ENCODE measurements at places on chromosomes 3 and 15.

- DNase-seq = no peak
Measured at GRCh38 chr3:181629029-181629428, 82.7 kb upstream of the SOX2 start.

DNA sequence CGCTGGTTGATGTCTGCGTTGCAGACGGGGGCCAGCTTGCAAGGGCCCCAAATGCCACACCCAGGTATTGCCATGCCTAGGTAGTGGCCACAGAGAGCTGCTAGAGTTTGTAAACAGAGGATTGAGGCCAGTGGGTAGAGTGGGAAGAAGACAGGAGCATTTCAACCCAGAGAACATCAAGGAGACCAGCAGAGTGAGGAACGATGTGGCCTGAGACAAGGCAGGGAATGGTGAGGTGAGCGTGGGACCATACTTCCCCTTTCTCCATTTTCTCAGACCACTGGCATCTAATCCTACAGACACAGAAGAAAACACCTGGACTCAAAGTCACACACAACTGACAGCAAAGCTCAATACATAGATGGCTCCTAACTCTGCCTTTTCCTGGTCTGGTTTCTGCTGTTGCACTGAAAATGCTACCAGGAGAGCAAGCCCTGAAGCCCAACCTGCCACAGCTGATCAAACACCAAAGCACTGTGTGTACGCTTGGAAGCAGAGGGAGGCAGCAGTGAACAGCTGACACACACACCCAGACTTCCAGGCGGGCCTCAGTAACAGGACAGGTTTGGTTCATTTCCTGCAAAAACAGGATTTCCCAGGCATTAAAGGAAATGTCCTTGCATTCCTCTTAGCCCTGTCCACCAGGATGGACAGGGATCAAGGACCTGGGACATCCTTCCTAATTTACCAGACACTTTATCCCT is 1.6 kb downstream of the FAM174B start:
- no peak for DNase-seq

DNA sequence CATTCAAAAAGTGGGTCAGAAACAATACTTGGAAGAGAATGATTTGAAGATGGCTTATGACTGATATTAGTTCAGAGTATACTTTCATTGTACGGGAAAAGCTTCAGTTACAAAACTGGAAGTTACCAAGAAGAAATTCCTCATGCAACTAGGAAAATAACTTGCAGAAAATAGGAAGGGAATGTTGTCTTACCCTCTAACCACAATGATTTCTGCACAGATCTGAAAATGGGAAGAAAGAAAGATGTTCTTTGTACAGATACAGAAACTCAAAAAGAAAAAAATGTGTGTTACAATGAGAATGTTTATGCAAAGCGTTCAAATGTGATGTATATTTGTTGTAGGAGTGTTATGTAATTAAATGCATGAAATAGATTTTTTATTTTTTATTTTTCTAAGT is 3.7 kb downstream of the ZNF280D start:
- DNase-seq = no peak

- DNase-seq = no peak
Measured at GRCh38 chr15:74906067-74906449, 593 bp downstream of the FAM219B start.

GRCh38 chr3:117131259-117131658 is 421.7 kb downstream of the TUSC7 start:
- DNase-seq = no peak

DNA sequence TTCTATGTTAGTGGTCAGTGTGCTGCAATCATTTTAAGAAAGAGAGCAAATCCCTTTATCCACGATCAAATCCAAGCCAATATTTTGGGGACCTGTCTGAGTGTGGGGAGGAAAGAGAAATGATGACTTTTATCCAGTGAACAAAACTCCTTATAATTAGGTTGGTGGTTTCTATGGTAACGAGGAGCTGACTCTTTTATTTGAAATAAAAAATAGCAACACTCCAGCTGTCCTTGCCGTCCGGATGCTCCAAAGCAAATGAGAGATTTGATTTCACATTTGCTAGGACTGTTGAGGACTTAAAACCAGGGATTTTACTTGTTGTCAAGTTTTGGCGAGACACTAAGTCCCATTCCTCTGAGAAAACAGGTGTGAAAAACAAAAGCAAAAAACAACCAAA is 154.0 kb upstream of the PRICKLE2 start:
- no peak for DNase-seq

- no peak for DNase-seq
Measured at GRCh38 chr3:194814878-194815357, 129.2 kb downstream of the FAM43A start.

DNA sequence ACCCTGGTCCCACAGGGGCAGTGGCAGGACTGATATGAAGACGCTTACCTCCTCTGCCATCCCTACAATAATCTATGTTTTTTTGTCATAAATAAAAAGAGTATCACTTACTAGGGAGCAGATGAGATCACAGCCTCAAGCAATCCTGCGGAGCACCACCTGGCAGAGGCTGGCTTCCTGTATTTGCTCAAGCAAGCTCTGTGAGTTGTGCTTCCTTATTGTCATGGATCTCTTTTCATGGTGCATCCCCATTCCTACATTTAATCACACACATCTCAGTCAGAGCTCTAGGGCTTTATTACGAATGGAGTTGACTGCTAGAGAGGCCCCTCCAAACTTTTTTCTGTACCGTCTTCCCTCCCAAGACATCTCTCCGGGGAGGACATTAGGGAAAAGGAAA is 186.0 kb downstream of the UBE2E2 start:
- no peak for DNase-seq

DNA sequence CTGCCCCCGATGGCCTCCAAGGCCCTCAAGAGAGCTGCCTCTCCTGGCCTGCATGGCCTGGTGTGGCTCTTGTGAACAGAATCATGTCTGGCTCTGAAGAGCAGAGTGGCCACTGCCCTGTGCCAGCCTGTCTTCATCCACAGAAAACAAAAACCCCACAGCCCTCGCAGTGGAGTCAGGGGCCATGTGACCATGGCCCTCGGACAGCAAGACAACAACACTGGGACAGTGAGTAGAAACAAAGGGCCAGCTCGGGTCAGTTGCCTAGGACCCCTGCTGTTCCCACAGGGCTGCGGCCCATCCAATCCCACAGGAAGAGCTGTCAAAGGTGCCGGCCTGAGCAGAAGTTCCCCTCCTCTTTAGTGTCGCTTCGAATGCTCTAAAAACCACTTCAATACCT is 72.5 kb downstream of the UMPS start:
- DNase-seq = no peak

DNA sequence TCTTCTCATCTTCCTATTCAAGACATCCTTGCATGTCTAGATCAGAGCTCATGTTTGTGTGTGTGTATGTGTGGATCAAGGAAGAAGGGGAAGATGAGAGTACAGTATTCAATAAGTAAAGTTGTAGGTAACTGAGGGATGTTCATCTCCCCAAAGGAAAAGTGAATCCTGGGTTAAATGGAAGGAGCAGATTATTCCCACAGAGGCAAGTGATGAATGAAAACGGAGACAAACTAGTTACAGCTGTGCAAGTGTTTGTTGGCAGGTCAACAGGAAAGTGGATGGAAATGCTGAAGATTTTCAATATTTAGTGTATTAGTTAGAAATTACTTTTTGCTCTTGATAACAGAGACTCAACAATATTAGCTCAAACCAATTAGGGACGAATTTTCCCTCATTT is 84.2 kb upstream of the PDZRN3 start:
- DNase-seq = no peak

DNA sequence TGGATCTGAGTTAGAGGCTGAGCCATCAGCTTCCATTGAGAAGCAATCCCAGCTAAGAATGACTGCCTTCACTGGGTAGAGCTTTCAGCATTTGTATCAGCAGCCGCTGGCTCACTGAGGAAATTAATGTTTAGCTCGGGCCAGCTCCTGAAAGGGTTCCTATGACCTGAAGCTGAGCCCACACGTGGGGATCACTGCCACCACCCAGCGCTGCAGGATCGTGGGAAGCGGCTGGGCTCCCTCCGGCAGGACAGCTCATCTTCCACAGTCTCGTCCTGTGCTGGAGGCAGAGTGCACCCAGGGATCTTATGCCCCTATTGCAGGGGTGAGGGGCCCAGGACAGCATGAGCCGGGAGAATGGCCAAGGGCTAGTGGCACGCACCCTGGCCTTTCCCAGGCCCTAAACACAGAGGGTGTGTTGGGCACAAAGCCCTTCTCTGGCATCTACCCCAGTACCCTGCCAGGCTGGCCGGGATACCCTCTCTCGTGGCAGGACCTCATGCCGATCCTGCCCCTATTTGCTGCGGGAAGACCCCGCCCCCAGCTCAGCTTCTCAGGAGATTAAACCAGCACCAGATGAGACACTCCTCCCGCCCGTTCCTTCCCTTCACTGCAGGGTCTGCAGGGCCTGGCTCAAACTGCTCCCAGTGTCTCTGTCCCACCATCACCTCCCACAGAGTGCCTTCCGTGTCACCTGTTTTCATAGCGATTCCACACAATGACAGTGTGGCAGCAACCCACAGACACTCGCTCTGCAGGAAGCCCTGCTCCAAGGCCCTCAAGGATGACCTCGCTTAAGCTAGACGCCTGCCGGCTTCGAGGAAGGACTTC is 28.5 kb downstream of the KLHL25 start:
- DNase-seq = no peak

GRCh38 chr3:134693804-134694203 is 43.0 kb upstream of the KY start:
- no peak for DNase-seq

GRCh38 chr3:182699550-182700170 is 93.6 kb upstream of the ATP11B start:
- no peak for DNase-seq

DNA sequence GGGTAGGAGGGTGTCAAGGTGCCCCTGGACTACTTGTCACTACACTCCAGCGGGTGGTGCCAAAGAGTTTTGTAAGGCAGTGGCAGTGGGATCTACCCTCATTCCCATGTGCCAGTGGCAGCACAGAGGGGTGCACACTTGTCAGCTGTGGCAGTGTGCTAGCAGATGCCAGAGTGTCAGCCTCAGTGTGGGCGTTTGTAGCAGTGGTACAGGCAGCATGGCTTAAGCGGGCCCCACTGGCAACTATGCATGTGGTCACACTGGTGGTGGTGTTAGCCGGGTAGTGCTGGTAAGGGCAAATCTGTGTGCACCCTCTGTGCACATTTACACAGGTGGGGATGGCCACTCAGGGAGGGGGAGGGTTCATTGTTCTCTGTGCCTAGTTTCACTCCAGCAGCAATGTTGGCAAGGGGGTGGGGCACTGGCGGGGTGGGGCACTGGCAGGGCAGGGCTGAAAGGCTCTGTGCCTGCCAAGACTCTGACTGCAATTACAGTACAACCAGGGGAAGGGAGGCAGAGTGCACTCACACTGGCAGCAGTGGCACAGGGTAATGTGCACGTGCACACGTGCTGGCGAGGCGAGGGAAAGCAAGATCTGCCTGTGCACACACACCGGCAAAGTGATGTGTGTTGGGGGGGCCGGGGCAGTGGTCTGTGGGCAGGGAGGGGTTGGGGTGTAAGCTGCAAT is 31.8 kb downstream of the MYO9A start:
- DNase-seq = no peak

DNA sequence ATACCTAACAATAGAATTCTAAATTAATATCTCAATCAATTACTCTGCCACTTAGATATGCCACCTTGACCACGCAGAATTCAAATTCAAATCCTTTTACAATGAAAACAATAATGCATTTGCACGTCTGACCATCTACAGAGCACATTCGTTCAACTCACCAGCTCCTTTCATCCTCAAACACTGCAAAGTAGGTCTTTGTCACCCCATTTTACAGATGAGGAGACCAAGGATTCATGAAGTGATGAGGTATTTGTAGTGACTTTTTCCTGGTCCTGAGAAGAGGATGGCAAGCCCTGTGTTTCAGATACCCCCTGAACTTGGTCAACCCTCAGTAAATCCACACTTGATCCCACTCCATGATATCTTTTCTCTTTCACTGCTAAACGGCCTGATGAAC is 42.2 kb downstream of the HES1 start:
- no peak for DNase-seq

- no peak for DNase-seq
Measured at GRCh38 chr15:99211926-99212325, 37.5 kb downstream of the TTC23 start.

- DNase-seq = no peak
Measured at GRCh38 chr3:30622790-30623189, 16.4 kb downstream of the TGFBR2 start.

DNA sequence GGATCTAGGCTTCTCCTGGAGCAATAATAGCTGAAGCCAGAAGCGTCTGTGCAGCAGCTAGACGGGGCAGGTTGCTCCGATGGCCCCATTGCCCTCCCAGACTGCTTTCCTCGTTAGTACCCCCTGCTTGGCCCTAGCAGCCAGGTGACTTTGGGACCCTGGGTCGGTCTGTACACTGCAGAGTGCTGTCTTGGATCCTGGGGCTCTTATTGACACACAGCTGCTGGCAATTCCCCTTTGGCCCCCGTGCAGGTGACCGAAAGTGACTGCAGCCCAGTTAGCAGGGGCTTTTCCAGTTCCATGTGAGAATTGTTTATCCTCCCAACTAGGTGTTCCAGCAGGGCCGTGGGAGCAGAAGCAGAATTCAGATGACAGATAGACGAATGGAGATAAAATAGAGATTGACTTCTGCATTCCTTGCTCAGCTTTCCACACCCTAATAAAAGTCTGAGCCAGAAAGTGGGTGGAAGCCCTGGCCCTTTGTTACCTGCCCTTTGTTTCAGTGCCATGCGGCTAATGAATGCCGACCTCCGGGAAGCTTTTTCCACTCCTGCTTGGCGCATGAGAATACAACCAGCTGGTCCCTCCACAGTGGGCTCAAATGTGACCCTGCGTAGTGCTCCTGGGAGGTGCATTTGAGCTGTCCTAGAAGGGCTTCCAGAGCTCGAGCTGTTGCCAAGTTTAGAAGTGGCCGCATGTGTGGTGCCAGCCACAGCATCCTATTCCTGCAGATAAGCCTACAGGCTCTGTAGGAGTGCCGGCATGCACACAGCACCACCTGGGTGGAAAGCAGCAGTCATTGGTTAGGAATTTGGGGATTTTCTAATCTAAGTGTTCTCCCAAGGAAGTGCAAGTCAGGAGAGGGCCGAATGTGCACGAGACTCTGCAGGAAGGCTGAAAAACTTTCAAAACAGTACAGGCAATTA is 94.4 kb downstream of the SLCO3A1 start:
- DNase-seq = no peak

DNA sequence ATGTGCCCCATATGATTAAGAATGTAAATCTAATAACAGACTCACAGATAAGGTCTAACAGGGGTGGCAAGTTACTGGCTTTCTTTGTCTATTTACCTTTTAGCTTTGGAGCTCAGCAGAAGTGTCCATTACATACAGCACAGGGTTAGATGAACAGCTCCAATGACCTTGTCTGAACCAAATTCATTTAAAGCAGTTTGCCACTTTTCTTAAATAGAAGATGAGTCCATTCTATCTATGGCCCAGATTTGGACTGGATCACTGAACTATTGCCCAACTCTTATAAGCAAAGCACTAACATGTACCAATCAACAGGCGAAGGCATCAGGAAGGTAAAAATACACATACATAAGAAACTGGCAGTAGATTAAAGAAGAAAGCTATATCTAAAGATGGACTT is 214.4 kb downstream of the TIGIT start:
- no peak for DNase-seq

GRCh38 chr3:86937306-86937791 is 53.6 kb downstream of the VGLL3 start:
- no peak for DNase-seq
